ENCODE measurements at places on chromosomes 3 and 15.

GRCh38 chr3:58261954-58262666, 24.5 kb downstream of the ABHD6 start:
- DNase-seq: no peak

DNA sequence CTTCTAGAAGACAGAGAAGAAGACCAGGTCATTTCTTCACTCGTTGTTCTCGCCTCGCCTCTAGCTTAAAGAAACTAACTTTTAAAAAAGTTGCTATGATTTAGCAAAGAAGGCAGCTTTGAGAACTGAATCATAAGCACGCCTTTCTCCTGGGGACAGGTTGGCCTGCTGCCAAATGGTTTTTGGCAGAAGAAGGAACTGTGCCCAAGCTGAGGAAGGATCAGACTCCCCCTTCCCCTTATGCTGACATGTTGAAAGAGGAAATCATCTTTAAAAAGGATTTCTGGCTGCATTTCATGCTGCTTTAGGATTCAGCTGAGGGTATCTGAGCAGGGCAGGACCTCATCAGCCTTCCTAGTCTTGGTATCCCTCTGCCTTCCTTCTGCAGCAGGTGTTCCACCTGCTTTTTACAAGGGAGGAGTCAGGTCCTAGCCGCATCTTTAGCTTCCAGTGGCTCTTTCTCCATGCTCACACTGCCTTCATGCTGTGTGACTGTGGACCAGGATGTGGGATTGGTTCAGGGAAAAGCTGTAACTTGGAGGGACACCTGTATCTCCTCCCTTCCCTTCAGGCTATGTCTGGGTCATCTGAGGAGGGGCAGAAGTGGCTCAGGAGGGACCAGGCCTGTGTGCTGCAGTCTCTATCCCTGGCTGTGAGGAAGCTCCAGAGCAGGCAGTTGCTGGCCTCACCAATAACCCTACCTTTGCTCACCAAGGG, 34.1 kb upstream of the HACD2 start:
- peak; percentile 64 for DNase-seq

- DNase-seq: no peak
Measured at GRCh38 chr3:52721002-52721729, 15.3 kb downstream of the SPCS1 start.

- no peak for DNase-seq
Measured at GRCh38 chr15:59176653-59177316, 29.9 kb upstream of the LDHAL6B start.

DNA sequence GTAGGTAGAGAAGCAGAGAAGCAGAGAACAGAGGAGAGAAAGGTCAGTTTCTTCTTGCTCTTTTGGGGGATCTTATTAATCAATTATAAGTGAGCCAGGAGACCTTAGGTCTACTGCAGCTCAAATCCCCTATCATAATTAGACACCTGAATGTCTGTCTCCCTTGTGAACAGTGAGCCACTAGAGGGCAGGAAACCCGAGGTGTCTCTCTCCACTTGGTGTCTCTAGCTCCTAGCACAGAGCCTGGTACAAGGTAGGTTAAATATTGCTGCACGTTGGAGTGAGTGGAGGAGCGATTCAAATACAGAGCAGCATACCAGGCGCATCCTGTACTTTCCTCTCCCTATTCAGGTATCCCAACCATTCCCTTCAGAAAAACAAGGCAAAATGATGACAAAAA, 2.0 kb upstream of the ST8SIA2 start:
- no peak for DNase-seq

DNA sequence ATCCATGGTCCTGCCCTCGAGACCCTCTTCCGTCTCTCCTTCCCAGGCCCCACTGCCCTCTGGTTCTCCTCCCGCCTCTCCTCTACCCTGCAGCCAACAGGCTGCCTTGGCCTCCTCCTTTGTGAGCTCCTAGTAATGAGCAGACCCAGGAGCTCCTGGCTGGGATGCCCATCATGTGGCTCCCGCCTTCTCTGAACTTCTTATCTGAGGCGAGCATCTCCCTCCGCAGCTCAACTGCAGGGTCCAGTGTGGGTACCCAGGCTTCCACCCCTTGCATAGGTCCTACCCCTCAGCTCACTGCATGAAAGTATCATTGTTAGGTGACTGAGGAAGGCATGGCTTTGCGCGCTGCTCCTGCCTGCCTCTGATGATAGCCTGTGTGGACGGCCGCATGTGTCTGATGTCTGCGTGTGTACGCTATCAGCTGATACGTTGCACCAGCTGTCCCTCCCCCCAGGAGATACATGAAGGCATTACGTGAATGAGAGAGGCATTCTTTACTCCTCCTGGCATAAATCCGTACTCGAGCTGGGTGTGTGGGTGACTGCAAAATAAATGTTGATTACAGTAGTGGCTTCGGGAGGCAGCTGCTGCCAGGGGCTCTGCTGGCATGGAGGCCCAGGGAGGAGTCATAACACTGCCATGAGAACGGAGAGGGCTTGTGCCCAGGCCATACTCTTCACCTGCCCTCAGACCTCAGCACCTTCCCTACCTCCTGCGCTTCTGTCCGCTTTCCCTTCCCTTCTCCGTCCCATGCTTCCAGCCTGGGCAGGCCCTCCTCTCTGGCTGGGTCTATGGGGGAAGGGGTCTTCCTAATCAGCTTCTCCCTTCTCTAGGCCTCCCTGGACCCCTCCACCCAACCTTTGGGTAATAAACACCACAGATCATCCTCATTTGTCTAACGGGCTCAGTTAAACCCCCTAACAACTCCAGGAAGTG, 48.8 kb downstream of the ZNF710 start:
- no peak for DNase-seq

DNA sequence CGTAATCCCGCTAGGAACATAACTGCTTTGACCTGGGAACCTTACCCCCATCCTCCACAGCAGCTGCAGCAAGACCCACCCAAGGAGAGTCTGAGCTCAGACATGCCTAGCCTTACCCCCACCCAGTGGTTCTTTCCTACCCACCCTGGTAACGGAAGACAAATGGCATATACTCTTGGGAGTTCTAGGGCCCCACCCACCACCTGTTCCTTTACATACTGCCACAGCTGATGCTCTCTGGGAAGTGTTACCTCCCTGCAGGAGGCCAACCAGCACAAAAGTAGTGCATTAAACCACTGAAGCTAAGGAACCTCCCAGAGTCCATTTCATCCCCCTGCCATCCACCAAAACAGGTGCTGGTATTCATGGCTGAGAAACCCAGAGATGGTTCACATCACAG, 50.6 kb upstream of the AZI2 start:
- DNase-seq: no peak
